ENCODE measurements at places on chromosomes 7 and 10.

GRCh38 chr7:68121056-68121455 is 1124.4 kb downstream of the TYW1 start:
- no peak for DNase-seq

DNA sequence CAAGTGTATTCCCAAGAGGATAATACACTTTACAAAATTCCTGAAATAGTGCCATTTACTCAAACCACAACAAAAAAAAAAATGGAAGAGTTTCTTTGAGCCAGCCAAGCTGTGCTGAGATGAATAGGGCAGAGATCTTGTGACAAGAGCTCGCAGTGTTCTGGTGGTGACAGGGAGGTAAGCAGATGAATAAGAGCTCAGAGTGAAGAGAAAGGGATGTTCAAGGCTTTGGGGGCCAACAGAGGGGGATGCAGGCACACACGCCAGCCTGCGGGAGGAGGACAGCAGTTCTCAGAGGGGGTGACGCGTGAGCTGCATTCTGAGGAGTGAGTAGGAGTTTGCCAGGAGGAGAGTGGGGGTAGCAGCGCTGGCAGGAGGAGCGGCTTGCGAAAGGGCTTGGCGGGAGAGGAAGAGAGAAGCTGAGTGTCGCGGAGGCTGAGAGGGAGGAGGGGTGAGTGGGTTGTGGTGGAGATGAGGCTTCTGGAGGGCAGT is 194.4 kb upstream of the IMMP2L start:
- peak; percentile 79 for DNase-seq

DNA sequence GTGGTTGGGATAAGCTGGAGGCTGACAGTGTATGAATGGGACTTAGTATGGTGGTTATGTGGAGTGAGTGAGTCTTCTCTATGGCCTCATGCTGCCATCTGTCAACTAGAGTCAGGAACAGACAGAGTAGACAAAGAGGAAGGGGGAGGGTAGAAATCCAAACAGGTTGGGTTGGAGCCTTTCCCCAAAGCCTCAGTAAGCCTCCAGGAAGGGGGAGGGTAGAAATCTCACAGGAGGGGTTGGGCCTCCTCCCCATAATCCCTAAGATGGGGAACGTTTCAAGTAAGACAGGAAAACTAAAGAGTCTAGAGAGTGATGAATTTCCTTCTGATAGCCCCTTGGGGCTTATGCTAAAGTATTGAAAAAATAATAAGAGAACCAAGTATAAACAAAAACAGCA is 2.0 kb upstream of the AKR1B15 start:
- no peak for DNase-seq

- DNase-seq, result peak; percentile 53
Measured at GRCh38 chr10:78312197-78313047, 278.8 kb downstream of the RPS24 start.

- DNase-seq, result no peak
Measured at GRCh38 chr10:60534761-60535389, 145.2 kb upstream of the ANK3 start.

DNA sequence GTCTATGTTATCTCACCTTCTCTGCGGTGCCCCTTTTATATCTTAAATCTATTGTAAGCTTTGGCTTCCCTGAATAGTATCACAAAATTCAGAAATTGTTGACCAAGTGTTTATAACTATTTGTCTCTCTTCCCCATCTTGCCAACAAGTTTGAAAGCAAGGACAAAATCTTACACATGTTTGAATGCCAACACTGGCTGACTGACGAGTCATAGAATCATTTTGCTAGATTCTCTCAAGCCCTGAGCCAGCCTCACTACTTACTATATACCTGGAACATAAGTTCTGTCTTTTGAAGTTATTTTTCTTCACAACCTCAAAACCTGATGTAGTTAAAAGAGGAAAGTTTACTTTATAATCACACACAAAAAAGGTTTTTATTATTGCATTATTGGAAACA is 700.7 kb downstream of the PHTF2 start:
- peak; percentile 47 for DNase-seq

GRCh38 chr10:98533746-98534445 is 87.2 kb upstream of the HPS1 start:
- DNase-seq, result peak; percentile 52

DNA sequence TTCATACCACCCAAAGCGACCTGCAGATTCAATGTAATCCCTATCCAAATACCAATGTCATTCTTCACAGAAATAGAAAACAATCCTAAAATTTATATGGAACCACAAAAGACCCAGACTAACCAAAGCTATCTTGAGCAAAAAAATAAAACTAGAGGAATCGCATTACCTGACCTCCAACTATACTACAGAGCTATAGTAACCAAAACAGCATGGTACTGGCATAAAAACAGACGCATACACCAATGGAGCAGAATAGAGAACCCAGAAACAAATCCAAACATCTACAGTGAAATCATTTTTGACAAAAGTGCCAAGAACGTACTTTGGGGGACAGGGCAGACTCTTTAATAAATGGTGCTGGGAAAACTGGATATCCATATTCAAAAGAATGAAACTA is 16.9 kb upstream of the CUL1 start:
- no peak for DNase-seq

GRCh38 chr10:24096281-24096680 is 112.7 kb upstream of the KIAA1217 start:
- no peak for DNase-seq

DNA sequence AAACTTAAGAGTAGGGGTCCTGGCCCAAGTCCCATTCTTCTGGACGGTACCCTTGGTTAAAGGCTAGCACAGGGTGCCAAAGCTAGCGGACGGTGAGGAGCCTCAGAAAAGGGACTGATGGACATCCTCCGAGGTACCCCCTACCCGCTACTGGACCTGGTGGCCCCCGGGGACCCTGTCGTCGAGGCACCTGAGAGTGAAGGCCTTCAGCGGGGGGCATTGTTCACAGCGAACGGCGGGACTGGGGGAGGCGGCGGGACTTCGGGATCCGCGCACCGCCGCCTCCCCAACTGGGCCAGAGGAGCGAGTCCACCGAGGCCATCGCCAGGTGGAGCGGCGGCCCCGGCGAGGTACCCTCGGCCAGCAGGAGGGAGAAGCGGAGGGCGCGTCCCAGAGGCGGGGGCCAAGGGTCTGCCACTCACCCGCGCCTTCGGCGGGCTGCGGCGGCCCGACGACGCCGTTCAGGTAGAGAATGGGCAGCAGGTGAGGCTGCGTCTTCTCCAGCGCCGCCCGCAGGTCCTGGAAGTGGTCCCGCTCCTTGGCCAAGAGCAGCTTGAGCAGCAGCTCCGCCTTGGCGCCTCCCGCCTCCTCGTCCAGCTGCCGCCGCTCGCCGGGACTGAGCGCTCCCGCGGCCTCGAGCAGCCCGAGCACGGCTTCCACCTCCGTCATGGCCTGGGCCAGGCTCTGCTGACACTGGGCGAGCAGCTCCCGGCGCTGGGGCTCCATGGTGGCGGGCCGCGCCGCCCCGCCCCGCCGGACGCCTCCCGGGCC is 575 bp downstream of the DLG5 start:
- DNase-seq, result peak; percentile 37

DNA sequence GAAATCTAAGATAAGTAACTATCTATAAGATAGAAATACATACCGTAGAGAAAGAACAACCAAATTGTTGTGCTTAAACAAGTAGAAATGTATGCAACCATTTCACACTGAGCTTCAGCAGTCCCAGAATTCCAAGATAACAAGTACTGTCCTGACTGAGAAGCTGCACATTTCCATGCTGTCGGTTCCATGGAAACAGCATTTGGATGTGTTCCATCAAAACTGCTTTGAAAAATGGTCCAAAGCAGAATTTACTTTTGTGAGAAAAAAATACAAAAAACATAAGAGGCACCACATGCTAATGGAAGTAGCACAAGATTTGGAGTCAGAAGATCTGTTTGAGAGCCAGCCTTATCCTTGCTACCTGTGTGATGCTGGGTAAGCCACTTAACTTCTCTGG is 92.6 kb downstream of the MTERF1 start:
- no peak for DNase-seq

DNA sequence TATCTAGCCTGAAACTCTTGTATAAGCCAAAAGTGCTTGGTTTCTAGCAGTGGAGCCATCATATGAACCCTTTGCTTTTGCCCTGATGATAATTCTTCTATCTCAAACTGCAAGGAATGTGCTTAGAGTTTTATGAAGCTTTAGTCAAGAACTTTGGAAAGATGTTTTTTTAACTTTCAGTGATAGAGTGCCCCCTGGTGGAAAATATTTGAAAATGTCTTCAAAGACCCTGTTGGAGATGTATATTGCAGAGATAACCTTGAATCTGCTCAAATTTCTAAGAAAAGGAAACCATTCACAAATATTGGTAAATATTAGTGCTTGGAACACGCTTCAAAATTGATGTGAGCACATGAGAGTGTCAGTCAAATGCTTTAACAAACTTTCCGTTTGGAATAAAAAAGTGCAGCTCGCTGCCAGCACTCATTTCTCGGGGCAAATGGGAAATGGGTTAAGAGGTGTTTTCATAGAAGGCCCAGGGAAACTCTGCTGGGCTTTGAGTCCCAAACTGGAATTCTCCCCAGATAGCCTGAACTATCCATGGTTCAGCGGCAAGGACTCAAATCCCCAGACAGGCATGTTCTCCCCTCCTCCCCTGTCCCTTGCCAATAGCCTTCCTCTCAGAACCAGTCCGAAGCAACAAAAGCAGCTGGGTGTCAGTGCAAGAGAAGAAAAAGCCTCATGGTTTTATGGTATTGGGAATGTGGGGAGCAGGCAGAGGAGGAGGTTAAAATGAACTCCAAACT is 129.3 kb downstream of the MYOF start:
- peak; percentile 54 for DNase-seq

DNA sequence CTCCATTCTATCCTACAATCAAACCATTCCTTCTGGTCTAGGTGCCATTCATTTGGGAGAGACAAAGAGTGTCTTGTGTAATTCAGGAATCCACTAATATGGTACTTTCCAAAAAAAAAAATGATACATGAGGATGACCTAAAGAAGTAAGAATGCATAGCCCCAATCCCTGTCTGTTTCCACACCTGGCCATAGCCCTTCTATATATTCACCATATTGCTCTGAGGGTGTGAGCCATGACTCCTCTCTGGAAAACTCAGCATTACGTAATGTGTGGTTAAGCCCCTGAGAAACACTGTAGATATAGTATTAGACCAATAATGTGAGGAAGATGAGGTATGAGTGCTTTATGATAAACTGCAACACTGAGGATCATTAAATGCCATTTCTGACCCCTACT is 592.7 kb downstream of the INHBA start:
- peak; percentile 77 for DNase-seq

- no peak for DNase-seq
Measured at GRCh38 chr10:6592080-6592479, 12.0 kb upstream of the PRKCQ start.

DNA sequence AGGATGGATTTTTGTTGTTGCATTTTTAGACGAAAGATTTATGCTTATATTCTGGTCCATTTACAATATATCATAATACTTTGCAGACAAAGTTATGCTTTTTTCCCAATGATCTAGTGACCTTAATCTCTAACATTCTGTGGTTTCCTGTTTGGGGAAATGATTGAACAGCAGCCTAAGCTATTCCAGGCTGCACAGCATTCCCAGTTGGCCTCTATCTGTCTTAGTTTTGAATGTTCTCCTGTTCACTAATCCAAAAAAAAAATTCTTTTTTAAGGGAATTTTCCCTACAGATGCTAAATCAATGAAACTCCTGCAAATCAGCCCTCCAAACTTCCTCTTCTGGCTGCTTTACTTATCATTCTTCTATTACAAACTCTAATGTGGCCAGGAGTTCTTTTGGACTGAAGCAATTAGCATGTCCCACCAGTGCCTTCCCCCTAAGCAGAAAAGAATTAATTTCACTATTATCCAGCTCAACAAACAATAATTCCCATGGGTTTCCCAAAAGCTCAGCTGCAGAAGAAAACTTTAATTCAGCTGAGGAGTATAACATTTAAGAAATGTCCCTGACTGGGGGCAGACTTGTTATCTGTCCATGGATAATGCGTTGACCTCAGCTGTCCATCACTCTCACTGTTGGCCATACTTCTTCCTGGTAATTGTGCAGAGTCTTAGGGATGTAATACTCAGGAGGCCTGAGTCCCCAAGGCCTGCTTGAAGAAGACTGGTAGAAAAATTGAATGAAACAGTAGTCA is 81.9 kb upstream of the TRIL start:
- peak; percentile 84 for DNase-seq

- DNase-seq, result peak; percentile 28
Measured at GRCh38 chr7:45143616-45144015, 14.0 kb upstream of the RAMP3 start.

DNA sequence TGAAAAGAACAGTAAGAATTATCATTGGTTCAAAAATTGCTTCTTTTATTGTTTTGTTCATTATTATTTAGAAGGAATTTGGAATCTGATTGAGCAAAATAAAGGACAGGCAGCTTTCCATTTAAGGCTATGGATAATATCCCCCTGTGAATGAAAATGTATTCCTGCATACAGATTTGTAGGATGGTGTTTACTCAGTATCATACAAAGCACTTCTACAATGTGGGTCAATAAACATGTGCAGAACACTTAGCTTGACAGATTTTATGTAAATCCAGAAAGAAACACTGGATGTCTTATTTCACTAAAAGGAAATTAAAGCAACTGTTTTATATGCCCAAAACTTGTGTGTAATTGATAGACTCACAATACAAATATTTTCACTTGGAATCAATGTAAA is 189.7 kb downstream of the THSD7A start:
- DNase-seq, result no peak

GRCh38 chr10:18501198-18501597 is 150.2 kb downstream of the NSUN6 start:
- peak; percentile 69 for DNase-seq

- peak; percentile 18 for DNase-seq
Measured at GRCh38 chr10:29057822-29058331, 231.0 kb upstream of the LYZL1 start.

- peak; percentile 93 for DNase-seq
Measured at GRCh38 chr10:89283936-89284475, 17.8 kb upstream of the IFIT2 start.

- DNase-seq, result peak; percentile 45
Measured at GRCh38 chr7:111873963-111874690, 311.8 kb upstream of the IMMP2L start.

DNA sequence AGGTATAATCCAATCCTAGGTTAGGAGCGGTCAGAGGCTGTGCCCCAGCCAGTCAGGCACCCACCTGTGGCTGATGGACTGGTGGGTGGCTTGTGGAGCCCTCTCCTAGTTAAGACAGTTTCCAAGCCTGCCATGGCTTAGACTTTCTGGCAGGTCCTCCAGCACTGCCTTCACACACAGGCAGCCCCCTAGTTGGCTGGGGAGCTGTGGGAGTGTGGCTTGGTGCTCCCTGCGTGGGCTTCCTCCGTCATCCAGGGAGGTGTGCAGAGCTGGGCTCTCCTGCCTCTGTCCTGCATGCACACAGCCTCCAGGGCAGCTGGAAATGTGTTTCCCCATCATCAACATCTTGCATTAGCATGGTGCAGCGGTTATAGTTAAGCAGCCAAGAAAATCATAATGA is 84.3 kb upstream of the RHEB start:
- DNase-seq, result no peak

DNA sequence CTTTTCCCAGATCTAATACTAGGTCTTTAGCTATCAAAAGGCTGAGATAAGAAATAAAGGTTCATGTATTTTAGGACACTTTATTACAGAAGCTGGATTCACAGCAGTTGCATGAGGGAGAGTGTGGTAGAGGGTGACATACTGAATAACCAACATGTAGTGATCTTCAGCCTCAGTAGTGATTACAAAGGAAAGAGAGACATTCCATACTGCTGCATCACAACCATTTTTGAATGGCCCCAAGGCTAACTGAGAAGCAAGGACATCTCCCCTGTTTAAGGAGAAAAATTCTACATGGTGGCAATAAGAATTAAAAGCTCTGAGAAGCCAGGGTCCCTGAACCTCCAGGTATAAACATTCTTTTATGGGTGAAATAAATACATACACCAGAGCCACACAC is 35.3 kb downstream of the COG5 start:
- peak; percentile 64 for DNase-seq

Data from fibroblast of skin of right biceps (primary cell).